ENCODE measurements at places on chromosomes 1 and 21. TPM values are rescaled to one million over a fixed set of nuclear protein-coding genes. Genes with fewer than 3 reads are reported as not detected.

DNA sequence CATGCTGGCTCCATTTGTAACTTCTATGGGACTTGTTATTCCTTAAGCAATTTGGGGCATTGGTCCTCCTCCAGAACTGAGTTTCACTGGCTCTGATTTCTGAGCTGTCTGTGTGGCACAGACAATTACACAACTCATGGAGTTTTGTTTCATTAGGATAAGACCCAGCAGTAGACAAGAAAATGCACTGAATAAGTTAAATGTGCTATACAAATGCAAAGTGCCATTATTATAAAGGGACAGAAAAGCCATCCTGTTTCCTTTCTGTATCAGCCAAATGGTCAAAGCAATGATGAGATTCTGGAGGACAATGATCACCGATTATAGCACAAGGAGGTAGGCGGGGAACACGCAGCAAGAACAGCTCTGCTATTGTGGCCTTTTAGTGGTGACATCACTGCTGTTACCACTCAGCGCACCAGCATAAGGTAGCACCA lies 81.9 kb downstream of the CNIH3 start:
- DNase-seq, result no peak

The B3GALT5 gene
- polyA plus RNA-seq, result under 0.01 TPM

DNA sequence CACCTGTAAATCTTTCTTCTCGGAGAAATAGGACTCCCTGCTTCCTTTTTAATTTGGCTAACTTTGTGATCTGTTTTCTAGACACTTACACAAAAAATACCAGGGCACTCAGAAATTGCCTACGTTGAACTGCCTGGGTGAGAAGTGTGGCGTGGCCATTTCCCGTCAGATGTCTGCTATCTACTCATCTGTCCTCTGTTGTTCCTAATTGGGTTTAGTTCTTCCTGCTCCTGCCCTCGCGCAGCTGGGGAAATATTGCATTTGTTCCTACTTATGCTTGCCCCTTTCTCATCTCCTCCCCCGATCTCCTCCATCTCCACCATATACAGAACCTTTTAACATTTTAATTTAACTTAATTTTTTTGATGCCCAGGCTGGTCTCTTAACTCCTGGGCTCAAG lies 55.1 kb downstream of the CD58 start:
- no peak for DNase-seq

The LGR6 gene
- 3.7 TPM for polyA plus RNA-seq

GRCh38 chr1:4613606-4614370 lies 40.6 kb upstream of the AJAP1 start:
- no peak for DNase-seq

- DNase-seq, result peak; percentile 52
These were observed 46.9 kb upstream of the LIN9 start for GRCh38 chr1:226355669-226356551.

DNA sequence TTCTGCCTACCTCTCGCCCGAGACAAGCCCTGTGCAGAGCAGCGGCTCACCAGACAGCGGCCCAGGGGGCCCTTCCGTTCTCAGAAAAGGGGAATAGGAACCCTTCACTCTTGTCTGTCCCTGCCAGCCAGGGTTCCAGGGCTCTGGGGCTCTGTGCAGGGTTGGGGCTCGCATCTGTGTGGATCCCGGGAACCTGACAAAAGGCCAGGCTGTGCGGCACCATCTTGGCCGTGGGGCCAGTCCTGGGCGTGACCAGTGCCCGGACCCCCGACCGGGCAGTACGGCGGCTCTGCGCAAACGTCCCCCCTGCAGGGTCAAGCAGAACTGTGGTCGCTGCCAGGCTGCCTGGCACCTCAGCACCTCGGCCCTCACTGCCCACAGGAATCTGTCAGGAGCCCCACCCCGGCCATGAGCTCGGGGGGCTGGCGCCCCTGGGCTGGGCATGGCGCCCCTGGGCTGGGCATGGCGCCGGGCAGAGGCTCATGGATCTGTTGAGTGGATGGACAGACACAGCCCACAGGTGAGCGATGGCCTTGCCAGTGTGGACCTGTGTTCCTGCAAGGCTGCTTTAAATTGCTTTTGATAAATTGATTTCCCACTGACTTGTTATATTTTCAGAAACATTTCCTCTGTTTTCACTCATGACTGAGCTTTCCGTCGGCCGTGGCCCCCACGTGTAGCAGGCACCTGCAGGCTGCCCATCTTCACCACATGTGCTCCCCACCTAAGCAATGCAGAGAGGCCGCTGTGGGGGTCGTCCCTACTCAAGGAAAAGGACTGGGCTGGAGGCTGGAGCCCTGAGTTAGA lies 59.0 kb downstream of the SLX9 start:
- DNase-seq, result peak; percentile 11

- DNase-seq, result peak; percentile 28
These were observed 254.4 kb upstream of the GJB5 start for GRCh38 chr1:34500451-34500850.
